ENCODE measurements at places on chromosomes 12 and 14.

DNA sequence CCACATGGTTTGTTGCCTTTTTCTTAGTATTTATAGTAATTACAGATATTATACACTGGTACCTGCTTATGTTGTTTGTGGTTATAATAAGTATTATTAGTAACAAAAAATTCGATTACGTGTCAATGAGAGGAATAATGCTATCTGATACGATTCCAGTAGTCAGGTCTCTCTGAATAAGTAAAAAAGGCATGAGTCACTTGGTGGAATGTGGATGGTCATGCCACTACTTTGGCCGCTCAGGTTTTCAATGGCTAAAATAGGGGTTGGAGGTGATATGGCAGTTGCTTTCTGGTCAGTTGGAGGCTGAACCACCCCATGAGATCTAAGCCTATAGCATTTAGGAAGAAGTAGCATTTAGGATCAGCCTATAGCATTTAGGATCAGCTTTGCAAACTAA lies 255.9 kb downstream of the NPAS3 start:
- DNase-seq: no peak
- H3K4me1 ChIP-seq: no peaks in the 10 kb centered on the region
- no peaks in the 10 kb centered on the region for H3K36me3 ChIP-seq
- no peak overlapping the region for H3K4me3 ChIP-seq

GRCh38 chr12:48183091-48183875 lies at the start of gene CCDC184:
CCDC184 (plus strand) TSS chr12:48183644; CDS start chr12:48184123, 479 bp downstream.
- H3K27me3 ChIP-seq: peaks cover 61% of the 10 kb centered on the region
- no peak within 1 kb of the TSS for H3K27ac ChIP-seq
- peak; percentile 72 for DNase-seq
- peak within 1 kb of the TSS; percentile 84 for H3K4me3 ChIP-seq
- H3K36me3 ChIP-seq: no peaks in the 10 kb centered on the region
- H3K4me1 ChIP-seq: peaks cover 18% of the 10 kb centered on the region

GRCh38 chr14:69650948-69651369 lies 39.6 kb downstream of the SUSD6 start:
- H3K36me3 ChIP-seq: peaks cover 7% of the 10 kb centered on the region
- peak overlapping the region; percentile 70 for H3K27ac ChIP-seq
- no peaks in the 10 kb centered on the region for H3K27me3 ChIP-seq
- DNase-seq: no peak
- H3K4me1 ChIP-seq: peaks cover 68% of the 10 kb centered on the region

GRCh38 chr14:73662487-73662943 lies 17.7 kb downstream of the DNAL1 start:
- DNase-seq: no peak
- H3K27ac ChIP-seq: no peak overlapping the region
- H3K4me3 ChIP-seq: no peak overlapping the region
- no peaks in the 10 kb centered on the region for H3K27me3 ChIP-seq

DNA sequence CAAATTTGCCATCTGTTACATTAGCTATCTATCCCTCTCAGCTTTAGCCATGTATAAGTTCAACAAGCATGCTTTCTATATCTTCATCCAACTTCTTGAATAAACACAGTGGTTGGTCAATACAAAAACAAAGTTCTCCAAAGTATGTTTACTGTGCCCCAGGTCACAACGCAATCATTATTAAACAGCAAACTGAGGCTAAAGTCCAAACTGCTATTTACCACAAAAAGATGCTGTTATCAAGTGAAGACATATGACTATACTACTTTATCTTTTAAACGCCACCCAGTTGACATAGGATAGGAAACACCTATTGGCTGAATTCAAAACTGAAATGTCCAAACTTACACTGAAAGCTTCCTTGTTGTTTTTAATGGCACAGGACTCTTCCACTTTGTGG lies 11.7 kb downstream of the ZCCHC8 start:
- peaks cover 9% of the 10 kb centered on the region for H3K4me1 ChIP-seq
- peaks cover 71% of the 10 kb centered on the region for H3K36me3 ChIP-seq
- DNase-seq: no peak
- no peaks in the 10 kb centered on the region for H3K27me3 ChIP-seq
- no peak overlapping the region for H3K4me3 ChIP-seq

- no peaks in the 10 kb centered on the region for H3K4me1 ChIP-seq
- DNase-seq: no peak
- no peaks in the 10 kb centered on the region for H3K27me3 ChIP-seq
- H3K27ac ChIP-seq: no peak overlapping the region
- no peak overlapping the region for H3K4me3 ChIP-seq
These were observed 190.6 kb downstream of the CALM1 start for GRCh38 chr14:90587252-90587910.

DNA sequence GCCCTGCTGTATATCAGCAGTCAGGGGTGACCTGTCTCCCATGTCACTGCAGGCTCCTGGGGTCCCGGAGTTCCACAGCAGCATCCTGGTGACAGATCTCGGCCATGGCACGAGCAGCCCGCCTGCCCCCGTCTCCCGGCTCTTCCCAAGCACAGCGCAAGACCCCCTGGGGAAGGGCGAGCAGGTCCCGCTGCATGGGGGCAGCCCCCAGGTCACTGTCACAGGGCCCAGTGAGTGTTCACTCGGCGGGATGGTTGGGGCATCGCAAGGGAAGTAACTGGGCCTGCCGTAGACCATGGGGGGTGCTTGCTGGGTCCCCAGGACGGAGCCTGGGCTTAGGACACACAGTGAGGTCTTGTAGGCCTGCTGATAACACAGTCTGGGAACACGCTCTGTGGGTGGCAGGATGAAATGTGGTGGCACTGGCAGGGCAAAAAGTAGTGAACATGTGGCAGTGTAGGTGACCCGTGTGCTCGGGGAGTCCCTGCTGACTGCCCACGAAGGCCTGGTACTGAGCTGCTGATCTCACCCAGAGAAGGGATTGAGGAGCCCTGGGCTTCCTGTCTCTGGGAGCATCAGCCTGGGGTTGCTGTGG lies 38.5 kb downstream of the IL31 start:
- no peaks in the 10 kb centered on the region for H3K27me3 ChIP-seq
- DNase-seq: no peak
- no peak overlapping the region for H3K4me3 ChIP-seq
- H3K36me3 ChIP-seq: peaks cover 30% of the 10 kb centered on the region
- no peaks in the 10 kb centered on the region for H3K4me1 ChIP-seq
- no peak overlapping the region for H3K27ac ChIP-seq

DNA sequence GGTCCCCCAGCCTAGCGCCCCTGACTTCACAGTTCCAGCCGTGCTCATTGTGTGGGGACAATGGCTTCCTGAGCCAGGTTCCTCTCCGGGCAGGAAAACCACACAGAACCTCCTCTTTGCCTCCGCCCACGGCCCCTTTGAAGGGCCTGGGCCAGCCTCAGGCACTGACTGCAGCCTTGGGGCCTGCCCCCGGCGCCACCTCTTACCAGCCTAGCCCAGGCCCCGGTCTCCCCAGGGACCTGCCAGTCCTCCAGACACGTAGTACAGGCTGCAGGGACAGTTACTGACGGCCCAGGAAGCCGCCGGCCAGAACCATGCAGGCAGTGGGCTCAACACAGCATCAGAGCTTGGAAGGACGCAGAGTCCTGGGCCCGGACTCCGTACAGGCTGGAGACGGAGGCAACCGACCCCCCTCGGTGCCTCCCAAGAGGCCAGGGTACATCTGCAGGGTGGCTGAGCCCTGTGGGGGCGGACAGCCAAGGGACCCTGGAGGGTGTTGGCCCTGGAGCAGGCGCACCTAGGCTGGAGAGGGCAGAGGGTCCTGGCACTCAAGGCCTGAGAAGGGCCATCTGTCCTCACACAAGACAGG lies 20.9 kb upstream of the NUDT14 start:
- no peaks in the 10 kb centered on the region for H3K36me3 ChIP-seq
- no peak for DNase-seq
- no peak overlapping the region for H3K27ac ChIP-seq
- no peak overlapping the region for H3K4me3 ChIP-seq

DNA sequence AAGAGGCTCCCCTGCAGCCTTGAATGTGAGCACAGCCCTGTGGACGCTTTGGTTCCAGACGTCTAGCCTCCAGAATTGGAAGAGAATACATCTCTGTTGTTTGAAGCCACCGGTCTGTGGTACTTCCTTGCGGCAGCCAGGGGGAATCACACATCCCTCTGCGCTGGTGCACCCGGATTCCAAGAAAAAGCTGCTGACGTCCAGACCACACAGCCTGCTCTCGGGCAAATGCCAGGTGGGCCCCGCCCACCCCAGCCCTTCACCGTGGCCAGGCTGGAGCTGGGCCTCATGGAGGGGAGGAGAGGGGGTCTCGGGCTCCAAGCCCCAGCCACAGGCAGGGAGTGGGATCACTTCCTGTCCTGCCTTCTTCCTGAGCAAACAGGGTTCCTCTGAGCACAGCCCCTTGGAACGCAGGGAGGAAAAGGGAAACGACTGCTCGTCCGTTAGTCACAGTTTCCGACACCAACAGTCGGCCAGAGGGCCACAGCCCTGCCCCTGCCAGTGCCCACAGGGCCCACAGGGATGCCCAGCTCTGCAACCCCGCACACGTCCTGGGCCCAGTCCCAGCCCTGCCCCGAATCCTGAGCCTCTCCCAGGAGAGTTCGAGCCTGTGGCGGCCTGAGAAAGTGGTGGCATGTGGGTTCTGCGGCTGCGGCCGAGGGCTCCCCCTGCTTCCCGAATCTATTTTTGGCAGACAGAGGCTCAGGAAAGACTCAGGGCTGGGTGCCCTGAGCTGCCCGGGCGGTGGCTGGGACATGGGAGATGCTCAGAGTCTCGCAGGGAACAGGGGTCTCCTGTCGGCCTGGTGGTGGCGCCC lies 85.3 kb downstream of the RFLNA start:
- no peak overlapping the region for H3K27ac ChIP-seq
- H3K36me3 ChIP-seq: peaks cover 12% of the 10 kb centered on the region
- H3K4me3 ChIP-seq: no peak overlapping the region
- H3K4me1 ChIP-seq: no peaks in the 10 kb centered on the region
- no peak for DNase-seq

DNA sequence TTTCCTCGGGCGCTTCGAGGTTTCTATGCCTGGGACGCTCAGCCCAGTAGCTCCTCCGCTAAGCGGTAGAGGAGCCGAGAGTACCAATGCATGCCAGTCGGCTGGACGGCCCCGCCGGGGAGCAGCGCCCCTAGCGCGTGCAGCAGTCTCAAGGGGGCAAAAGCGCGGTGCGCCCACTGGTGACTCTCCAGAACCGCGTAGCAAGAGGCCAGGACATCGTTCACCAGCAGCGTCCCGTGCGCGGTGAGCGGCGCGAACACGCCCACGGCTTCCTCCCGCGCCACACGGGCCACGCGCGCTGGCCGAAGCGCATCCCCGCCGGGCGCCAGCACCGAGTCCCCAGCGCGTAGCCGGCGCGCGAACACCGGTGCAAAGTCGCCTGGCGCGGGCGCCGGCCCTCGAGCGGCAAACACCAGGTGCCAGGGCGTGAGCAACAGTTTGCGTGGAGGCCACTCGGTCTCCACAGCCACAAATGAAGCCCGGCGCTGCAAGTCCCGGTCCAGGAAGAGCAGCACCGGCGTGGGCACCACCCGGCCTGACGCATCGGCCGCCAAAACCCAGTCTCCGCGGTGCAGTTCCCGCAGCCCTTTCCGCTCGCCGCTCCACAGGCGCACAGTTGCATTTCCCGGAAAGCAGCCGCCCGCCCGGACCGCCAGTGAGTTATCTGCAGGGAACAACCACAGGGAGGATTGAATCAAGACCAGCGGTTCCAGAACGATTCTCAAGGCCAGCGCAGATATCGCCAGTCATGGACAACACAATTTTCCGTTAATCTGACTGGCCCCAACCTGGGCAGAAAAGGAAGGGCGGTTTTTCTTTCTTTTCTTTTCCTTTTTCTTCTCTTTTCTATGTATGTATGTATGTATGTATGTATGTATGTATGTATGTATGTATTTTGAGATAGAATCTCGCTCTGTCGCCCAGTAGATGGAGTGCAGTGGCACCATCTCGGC lies 4.5 kb downstream of the DHH start:
- peaks cover 44% of the 10 kb centered on the region for H3K4me1 ChIP-seq
- H3K4me3 ChIP-seq: peak overlapping the region; percentile 71
- H3K27me3 ChIP-seq: peaks cover 56% of the 10 kb centered on the region
- peaks cover 3% of the 10 kb centered on the region for H3K36me3 ChIP-seq
- DNase-seq: peak; percentile 29
- H3K27ac ChIP-seq: peak overlapping the region; percentile 33

- no peak for DNase-seq
- H3K4me3 ChIP-seq: peak overlapping the region; percentile 81
- H3K4me1 ChIP-seq: peaks cover 67% of the 10 kb centered on the region
- peaks cover 83% of the 10 kb centered on the region for H3K36me3 ChIP-seq
These were observed 1.5 kb downstream of the LAG3 start for GRCh38 chr12:6773590-6774351.

GRCh38 chr12:47328831-47329545 lies 249.2 kb upstream of the AMIGO2 start:
- peaks cover 18% of the 10 kb centered on the region for H3K4me1 ChIP-seq
- no peak for DNase-seq
- H3K27ac ChIP-seq: peak overlapping the region; percentile 9
- H3K4me3 ChIP-seq: no peak overlapping the region
- no peaks in the 10 kb centered on the region for H3K27me3 ChIP-seq
- no peaks in the 10 kb centered on the region for H3K36me3 ChIP-seq

DNA sequence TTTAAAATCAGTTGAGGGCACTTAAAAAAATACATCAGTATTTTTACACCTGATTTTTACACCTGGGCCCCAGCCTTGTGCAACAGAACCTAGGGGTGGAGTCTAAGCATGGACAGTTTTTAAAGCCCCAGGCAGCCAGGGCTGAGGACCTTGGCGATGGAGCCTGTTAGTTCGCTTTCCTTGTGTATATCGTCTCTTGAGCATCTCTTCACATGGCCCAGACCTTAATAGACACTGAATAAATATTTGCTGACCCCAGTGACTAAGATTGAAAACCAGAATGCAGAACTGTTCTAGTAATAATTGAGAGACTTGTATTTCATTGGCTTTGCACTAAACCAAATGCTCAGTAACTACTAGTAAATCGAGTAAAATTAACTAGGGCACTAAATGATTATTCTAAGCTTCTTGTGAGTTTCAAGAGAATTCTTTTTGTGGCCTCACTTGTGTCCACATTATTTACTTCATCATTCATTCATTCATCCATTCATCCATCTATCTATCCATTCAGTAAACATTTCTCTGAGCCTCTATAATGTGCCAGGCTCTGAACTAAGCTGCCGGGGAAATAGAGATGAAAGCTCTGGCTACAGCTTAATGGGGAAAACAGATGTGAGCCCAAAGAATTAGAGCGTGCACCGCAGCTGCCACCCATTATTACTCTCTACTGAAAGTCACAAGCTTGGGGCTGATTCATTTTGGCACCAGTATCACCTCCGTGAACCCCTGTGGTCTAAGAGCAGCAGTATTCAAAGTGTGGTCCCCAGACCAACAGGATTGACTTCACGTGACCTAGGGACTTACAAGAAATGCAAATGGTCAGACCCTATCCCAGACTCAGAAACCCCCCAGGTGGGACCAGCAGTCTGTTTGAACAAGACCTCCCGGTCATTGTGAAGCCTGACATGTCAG lies 30.7 kb upstream of the BCL7A start:
- peaks cover 6% of the 10 kb centered on the region for H3K27me3 ChIP-seq
- no peak overlapping the region for H3K27ac ChIP-seq
- no peaks in the 10 kb centered on the region for H3K36me3 ChIP-seq
- H3K4me1 ChIP-seq: peaks cover 17% of the 10 kb centered on the region
- no peak overlapping the region for H3K4me3 ChIP-seq

GRCh38 chr12:118035190-118036041 lies 18.9 kb downstream of the RFC5 start:
- no peak for DNase-seq
- peaks cover 89% of the 10 kb centered on the region for H3K36me3 ChIP-seq
- peaks cover 36% of the 10 kb centered on the region for H3K4me1 ChIP-seq
- peak overlapping the region; percentile 97 for H3K27ac ChIP-seq
- H3K4me3 ChIP-seq: peak overlapping the region; percentile 28
- H3K27me3 ChIP-seq: no peaks in the 10 kb centered on the region

GRCh38 chr14:58919217-58919616 lies 269.2 kb upstream of the DAAM1 start:
- no peak for DNase-seq
- H3K36me3 ChIP-seq: no peaks in the 10 kb centered on the region
- no peak overlapping the region for H3K4me3 ChIP-seq
- no peaks in the 10 kb centered on the region for H3K4me1 ChIP-seq
